ENCODE measurements at places on chromosomes 2 and 18.

GRCh38 chr18:2960983-2961696, 51.8 kb downstream of the LPIN2 start:
- no peaks in the 10 kb centered on the region for H3K36me3 ChIP-seq
- no peak for DNase-seq
- H3K27ac ChIP-seq: peak overlapping the region; percentile 63
- no peaks in the 10 kb centered on the region for H3K27me3 ChIP-seq

- no peak for DNase-seq
- H3K4me3 ChIP-seq: no peak overlapping the region
- no peaks in the 10 kb centered on the region for H3K27me3 ChIP-seq
Observed at GRCh38 chr2:8138525-8138922, 543.3 kb upstream of the ID2 start.

DNA sequence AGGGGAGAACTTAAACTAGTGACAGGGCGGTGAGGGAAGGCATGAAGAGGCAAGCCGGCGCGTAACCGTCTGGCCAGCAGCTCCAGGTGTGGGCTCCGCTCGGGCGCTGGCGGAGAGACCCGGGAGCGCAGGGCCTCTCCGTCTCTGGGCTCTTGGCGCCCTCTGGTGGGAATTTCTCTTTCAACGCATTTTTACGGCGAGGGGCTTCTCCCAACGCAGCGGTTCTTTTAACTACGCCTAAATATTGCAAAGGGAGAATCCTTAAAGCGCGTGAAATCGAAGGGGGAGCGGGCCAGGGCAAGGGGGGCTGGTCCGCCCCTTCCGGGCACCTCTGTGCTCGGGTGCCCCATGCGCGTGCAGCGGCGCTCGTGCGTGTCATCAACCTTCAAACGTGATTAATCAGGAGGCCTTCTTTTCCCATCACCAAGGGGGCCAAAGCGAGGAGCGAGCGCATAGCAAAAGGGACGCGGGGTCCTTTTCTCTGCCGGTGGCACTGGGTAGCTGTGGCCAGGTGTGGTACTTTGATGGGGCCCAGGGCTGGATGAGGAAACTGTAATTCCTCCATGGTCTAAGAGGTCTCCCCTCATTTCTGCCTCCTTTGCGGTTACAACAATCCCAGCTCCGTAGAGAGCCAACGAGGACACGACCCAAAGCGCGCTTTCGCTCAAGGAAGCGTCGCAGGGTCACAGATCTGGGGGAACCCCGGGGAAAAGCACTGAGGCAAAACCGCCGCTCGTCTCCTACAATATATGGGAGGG, 762 bp upstream of the GAD1 start:
- H3K4me1 ChIP-seq: peaks cover 17% of the 10 kb centered on the region
- no peaks in the 10 kb centered on the region for H3K36me3 ChIP-seq
- H3K4me3 ChIP-seq: peak overlapping the region; percentile 32
- DNase-seq: peak; percentile 69
- H3K27me3 ChIP-seq: peaks cover 76% of the 10 kb centered on the region
- no peak overlapping the region for H3K27ac ChIP-seq

GRCh38 chr2:158724803-158725381, 70.2 kb upstream of the DAPL1 start:
- no peak overlapping the region for H3K27ac ChIP-seq
- H3K4me3 ChIP-seq: no peak overlapping the region
- no peaks in the 10 kb centered on the region for H3K36me3 ChIP-seq

- no peaks in the 10 kb centered on the region for H3K4me1 ChIP-seq
- H3K27ac ChIP-seq: no peak overlapping the region
- DNase-seq: no peak
- no peaks in the 10 kb centered on the region for H3K27me3 ChIP-seq
Observed at GRCh38 chr2:106943468-106944200, 57.7 kb upstream of the ST6GAL2 start.

GRCh38 chr2:49770919-49771318, 616.6 kb upstream of the FSHR start:
- H3K36me3 ChIP-seq: no peaks in the 10 kb centered on the region
- no peaks in the 10 kb centered on the region for H3K4me1 ChIP-seq
- H3K4me3 ChIP-seq: no peak overlapping the region
- DNase-seq: no peak

- DNase-seq: no peak
- no peak overlapping the region for H3K4me3 ChIP-seq
Observed at GRCh38 chr18:73101977-73102376, 234.2 kb upstream of the NETO1 start.

DNA sequence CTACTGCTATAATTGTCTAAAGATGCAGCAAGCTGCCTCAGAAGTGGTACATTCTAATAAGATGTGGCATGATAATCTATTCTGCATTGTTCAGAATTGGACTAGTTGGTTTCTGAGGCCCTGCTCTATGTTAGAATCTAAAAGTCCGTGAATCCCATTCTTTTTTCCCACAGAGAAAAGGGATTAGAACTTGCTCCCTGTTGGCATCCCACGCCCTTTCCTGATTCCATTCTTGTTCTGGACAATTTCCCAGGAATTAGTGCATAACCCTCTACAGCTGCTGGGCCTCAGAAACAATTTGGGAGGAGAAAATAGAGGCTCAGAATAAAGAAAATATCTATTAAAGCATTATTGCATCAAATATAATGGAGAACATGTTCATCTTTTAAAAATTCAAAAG, 282.7 kb downstream of the NRXN1 start:
- no peaks in the 10 kb centered on the region for H3K4me1 ChIP-seq
- H3K27me3 ChIP-seq: no peaks in the 10 kb centered on the region
- H3K4me3 ChIP-seq: no peak overlapping the region
- no peak for DNase-seq

DNA sequence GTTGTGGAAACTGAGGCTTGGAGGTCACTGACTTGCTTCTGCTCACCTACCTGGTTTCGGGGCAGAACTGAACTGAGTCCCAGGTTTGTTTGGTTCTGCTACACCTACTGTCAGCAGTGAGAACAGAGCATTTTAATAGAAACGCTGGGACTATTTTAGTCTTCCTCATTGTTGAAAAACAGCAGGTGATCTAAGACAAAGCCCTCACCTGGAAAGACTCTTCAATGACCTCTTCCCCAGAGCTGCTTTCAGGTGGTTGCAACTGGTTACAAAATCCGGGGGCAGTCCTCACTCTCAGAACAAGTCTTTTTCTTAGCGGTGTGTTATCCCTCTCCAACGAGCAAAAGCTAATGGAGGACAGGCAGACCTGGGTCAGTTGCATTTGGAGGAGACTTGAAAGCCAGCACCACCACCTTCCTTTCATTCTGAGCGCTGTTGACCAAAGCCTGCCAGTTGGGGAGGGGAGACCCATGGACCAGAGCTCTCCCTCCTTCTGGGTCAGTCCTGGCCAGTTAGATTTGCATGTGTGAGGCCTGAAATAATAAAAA, 217.0 kb downstream of the NCK2 start:
- no peak overlapping the region for H3K27ac ChIP-seq
- H3K4me3 ChIP-seq: no peak overlapping the region
- no peak for DNase-seq
- H3K27me3 ChIP-seq: no peaks in the 10 kb centered on the region

DNA sequence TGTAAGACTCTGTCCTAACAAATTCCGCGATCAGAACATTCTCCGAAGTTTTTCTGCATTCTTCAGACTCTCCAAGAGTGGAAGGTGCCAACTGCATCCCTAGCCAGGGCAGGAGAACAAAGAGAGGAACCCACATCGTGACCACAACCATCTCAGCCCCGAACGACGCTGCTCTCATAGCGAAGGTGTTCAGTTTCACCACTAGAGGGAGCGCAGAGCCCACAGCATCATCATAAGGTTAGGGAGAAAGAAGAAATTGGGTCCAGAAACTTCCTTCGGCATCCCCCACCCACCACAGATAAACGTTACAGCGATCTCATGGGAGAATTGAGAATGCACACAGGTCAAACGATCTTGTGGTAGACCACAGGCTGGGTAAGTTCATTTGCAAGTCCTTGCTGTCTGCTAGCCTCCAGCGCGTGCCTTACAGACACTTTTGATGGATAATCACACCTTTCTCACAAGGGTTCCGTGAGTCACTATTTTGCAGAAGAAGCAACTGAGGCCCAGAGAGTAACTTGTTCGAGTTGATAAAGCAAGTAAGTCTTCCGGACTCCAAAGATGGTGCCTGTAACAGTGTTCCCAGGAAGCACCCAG, 53.7 kb upstream of the ARL4C start:
- H3K27ac ChIP-seq: no peak overlapping the region
- no peaks in the 10 kb centered on the region for H3K27me3 ChIP-seq
- DNase-seq: peak; percentile 61
- H3K36me3 ChIP-seq: no peaks in the 10 kb centered on the region

DNA sequence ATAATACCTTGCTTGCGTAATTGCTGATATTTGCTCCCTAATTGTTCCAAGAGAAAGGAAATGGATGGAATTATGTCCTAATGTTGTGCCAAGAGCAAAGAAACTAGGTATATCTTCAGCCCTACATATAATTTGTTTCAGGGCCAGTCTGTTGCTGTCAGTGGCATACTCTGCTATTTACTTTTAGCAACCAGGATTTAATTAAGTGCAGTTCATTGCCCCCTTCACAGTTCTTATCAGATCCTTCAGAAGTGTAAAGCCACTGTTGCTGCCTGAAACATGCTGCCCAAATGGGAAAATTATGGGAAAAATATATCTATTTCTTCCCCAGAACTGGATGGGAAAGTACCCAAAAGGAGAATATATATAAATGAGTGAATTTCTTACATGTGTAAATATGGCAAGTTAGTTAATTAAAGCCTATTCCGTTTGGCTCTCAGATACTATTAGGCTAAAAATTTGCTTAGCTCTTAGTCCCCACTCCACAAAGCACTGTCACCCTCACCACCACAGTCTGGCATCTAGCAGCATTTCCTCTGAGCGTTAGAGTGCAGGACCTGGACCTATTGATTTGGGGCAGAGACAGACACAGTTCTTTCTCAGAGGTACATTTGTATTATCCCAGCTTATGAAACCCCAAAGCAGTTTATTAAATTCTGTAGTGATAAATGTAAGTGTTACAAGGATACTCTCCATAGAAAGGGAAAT, 72.8 kb upstream of the DTNA start:
- no peak overlapping the region for H3K4me3 ChIP-seq
- H3K27ac ChIP-seq: no peak overlapping the region
- H3K27me3 ChIP-seq: no peaks in the 10 kb centered on the region
- no peak for DNase-seq

DNA sequence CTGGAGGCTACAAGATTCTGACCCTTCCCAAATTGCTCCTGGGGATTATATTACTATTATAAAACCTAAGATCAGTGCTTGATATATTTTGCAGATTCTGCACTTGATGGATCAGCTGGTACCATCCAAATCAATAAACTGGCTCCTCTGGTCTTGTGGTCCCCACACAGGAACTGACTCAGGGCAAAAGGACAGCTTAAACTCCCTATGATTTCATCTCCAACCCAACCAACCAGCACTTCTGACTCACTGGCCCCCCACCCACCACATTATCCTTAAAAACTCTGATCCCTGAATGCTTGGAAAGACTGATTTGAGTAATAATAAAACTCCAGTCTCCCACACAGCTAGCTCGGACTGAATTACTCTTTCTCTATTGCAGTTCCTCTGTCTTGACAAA, 82.1 kb downstream of the TMEM163 start:
- no peak for DNase-seq
- no peaks in the 10 kb centered on the region for H3K27me3 ChIP-seq
- no peak overlapping the region for H3K27ac ChIP-seq

DNA sequence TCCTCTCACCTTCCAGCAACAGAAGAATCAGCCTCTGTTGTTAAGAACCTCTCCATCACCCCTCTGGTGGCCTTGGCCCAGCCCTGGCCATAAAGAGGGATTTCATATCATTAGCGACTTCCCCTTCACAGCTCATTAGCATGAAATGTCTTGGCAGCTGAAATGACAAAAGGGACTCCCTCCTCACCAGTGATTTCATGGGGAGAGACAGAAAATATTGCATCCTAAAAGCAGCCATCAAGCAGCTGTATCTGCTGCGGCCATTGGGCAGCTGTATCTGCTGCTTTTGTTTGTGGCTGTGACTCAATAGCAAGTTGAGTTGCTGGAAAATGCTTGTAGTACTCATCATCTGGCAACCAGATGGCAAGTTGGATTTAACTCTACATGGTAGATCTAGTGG, 105.9 kb upstream of the RMDN2 start:
- H3K36me3 ChIP-seq: no peaks in the 10 kb centered on the region
- no peaks in the 10 kb centered on the region for H3K4me1 ChIP-seq
- H3K4me3 ChIP-seq: no peak overlapping the region
- no peak for DNase-seq

DNA sequence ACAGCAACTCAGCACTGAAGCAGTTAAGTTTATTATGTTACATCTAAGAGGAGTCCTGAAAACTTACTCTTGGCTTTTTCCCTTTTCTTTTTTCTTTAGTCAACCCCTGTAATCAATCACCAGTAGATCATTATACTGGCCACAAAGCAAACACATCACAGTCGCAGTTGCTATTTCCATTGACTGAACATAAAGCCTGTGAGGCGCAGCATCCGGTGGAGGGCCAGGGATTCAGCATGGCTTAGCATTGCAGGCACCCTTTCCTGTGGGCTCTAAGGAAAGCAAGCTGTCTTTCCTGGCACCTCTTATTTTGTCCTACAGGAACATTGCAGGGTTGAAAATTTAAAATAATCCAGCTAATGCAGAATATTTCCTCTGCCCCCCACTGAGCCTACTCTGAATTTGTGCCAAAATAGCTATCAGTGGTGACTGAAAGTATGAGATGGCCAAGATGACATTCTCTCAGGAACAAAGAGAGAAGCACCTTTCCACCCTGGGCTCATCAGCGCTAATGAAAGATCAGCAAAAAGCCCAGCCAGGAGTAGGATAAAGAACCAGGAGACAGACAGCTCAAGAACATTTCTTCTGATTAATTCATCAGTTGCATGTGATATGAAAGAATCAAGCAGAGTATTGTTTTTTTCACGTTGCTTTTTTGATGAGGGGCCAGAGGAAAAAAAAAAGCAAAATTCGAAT, 85.3 kb upstream of the SULT1C3 start:
- H3K36me3 ChIP-seq: no peaks in the 10 kb centered on the region

- H3K4me1 ChIP-seq: no peaks in the 10 kb centered on the region
- no peak overlapping the region for H3K4me3 ChIP-seq
- no peaks in the 10 kb centered on the region for H3K27me3 ChIP-seq
- H3K27ac ChIP-seq: no peak overlapping the region
- no peak for DNase-seq
Observed at GRCh38 chr2:240510513-240511210, 47.1 kb downstream of the ANKMY1 start.

DNA sequence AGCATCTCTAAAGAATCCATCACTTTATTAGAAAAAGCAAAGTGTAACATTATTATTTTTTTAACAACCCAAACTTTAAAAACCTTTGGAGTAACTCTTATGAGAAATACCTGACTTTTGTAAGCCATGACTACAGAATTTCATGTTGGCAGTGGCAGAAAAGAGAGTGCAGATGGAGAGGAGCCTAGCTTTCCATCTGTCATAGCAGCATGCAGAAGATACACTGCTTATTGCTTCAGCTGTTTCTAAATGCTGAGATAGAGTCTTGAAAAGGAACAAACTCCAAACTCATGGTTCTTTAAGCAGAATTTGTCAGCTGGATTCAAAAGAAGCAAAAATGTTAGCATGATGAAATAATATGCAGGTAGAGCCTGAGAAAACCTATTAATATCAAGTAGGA, 1130.3 kb downstream of the DPP10 start:
- no peaks in the 10 kb centered on the region for H3K36me3 ChIP-seq
- H3K4me1 ChIP-seq: no peaks in the 10 kb centered on the region
- no peaks in the 10 kb centered on the region for H3K27me3 ChIP-seq
- DNase-seq: no peak
- H3K27ac ChIP-seq: no peak overlapping the region
- H3K4me3 ChIP-seq: no peak overlapping the region

- DNase-seq: no peak
- H3K27ac ChIP-seq: no peak overlapping the region
- H3K27me3 ChIP-seq: no peaks in the 10 kb centered on the region
- no peaks in the 10 kb centered on the region for H3K4me1 ChIP-seq
Observed at GRCh38 chr2:201904538-201905420, 98.4 kb downstream of the CDK15 start.

Measured in colonic mucosa (tissue), 4 donors.